Hematopoietic multipotent progenitor cell treated with erythropoietin and hydrocortisone succinate and interleukin-3 and kit ligand, for 4 days (in vitro differentiated cells): ENCODE measurements at places on chromosomes 1 and 21.
A peak's percentile ranks its signal among the peaks of the same experiment; 100 is the strongest.

GRCh38 chr21:25615880-25616279 lies 8.6 kb upstream of the MRPL39 start:
- no peak for DNase-seq

GRCh38 chr1:87683196-87683956 lies 354.7 kb downstream of the LMO4 start:
- peak; percentile 74 for DNase-seq

- DNase-seq = peak; percentile 83
These were observed 88.4 kb downstream of the SDCCAG8 start for GRCh38 chr1:243343970-243344937.

GRCh38 chr1:245673881-245674414 lies 519.2 kb downstream of the KIF26B start:
- peak; percentile 39 for DNase-seq

DNA sequence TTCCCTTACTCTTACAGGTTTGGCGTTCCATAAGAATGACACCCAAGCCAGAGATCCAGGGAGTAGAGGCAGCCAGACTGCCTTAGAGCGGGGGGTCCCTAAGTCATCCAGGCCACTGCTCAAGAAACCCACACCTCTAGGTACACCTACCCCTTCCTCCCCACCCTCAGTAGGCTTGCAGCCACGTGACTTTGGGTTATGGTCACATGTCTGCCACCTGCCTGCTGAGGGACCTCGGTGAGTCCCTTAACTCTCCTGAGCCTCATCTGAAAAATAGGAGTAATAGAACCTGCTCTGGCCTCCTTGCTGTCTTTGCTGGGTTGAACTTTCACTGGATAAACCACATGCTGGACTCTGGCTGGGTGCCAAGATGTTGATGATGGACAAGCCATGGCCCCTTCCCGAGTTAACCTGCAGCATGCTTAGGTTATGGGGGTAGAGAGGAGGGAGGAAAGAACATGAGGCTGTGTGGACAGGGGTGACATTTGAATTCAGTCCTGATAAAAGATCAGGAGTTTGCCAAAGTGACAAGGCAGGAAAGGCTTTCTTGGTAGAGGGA lies 4.5 kb downstream of the RPS6KA1 start:
- no peak for DNase-seq

DNA sequence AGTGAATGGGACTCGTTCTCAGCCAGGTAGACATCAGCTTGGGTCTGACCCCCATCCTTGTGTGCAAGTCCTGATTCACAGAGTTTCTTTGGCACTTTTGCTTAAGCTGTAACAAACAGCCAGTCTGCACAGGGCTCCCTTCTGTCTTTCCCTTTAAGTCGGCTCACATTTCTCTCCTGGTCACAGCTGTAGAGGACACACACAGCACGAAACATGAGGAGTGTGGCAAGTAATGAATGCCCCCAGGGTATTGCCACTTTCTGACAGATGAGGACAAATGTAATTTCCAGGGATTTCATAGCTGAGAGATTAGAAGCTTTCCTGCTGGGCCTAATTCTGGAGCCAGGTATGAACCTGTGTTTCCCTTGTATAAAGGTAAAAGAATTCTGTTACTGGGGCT lies 423.5 kb downstream of the KIF26B start:
- DNase-seq = no peak

GRCh38 chr1:184950227-184950626 lies 24.1 kb downstream of the NIBAN1 start:
- DNase-seq = no peak

DNA sequence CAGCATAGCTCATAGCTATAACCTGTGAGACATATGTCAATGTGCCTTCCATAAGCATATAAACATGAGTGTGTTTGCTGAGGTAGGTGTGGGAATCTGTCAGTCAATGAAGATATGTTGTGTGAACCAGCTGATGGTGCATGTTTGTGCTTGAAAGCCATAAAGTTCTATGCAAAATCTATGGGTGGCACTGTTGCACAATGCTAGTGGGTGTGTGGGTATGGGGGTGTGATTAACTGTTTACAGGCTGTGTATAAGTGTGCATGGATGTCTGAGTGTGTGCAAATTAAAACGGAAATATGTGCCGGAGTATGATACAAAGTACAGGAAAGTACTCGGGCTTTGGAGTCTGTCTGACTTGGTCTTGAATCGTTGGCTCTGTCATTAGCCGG lies 1.0 kb upstream of the ATP2B4 start:
- peak; percentile 93 for DNase-seq

DNA sequence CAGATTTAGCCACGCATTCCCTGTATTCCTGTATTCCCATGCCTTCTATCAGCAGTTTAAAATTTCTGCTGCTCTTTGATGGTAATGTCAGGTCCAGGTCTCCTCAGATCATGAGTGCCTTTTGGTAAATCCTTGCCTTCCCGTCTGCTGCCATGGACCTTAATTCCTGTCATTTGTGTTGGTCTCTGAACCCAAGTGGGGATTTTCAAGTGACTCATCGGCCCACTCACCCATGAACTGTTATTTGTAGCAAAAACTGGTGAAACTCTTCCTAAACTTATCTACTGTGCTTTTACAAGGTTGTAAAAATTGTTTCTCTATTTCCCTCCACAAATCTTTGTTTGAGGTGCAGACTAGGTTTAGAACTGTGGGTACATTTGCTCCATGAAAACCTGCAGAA lies 47.4 kb downstream of the ACTN2 start:
- DNase-seq = no peak

DNA sequence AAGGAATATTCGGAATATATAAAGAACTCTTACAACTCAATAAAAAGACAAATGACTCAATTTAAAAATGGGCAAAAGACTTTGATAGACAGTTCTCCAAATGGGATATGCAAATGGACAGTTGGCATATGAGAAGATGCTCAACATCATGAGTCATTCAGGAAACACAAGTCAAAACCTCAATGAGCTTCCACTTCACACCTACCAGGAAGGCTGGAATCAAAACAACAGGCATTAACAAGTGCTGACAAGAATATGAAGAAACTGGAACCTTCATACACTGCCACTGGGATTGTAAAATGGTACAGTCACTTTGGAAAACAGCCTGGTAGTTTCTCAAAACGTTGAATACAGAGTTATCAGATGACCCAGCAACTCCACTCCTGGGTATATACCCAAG lies 17.2 kb downstream of the PGBD5 start:
- DNase-seq = no peak

DNA sequence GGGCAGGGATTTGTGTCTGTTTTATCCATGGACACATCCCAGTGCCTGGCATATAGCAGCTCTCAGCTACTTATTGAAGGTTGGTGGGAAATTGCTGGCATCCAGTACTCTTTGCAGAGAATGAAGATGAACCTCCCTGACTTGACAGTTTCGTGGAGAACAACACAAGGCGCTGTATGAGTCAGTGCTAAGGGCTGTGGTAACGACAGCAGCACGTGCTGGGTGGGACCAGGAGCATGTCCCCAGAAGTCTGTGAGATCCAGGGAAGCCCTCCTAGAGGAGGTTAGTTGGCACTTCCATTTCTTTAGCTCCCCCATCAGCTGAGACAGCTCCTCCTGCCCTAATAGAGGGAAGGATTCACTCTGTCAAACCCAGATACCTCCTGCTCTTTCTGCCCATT lies 25.9 kb upstream of the IL19 start:
- DNase-seq = no peak

GRCh38 chr1:89812992-89813391 lies 7.8 kb upstream of the LRRC8D start:
- peak; percentile 46 for DNase-seq

DNA sequence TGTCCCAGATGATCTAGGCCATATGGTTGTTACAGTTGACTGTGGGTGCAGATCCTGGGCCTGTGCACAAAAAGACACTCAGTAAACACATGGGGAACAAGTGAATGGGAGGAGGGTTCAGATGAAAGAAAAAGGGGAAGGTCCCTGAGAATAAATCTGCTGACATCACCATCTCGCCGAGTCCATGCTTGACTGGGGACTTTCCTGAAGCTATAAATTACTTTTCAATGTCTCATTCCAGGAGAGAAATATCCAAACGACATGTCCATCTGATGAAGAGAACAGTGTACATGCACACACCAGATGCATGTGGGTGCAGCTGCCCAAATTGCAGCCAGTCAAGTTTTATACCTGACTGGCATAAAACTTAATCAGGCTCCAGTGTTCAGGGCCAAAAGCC lies 109.0 kb downstream of the HIVEP3 start:
- no peak for DNase-seq

DNA sequence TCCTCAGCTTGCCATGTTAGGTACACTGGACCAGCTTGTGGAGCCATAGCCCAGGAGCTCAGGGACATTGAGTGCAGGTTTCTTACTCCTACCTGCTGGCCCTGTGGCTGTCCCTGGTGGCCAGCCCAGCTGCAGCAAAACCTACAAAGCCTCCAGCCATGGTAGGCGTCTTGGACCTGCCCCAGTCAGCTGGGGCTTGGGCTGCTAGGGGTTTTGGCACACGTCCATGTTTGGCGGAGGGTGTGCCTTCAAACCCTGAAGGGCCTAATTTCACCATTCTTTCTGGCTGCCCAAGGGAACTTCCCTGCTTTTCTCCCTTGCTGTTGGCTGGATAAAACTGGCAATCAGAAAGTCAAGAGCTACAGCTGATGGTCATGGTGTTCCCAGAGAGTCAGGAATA lies 25.4 kb downstream of the HMGCS2 start:
- DNase-seq = peak; percentile 24
